ENCODE measurements at places on chromosomes 4 and X.

- DNase-seq: no peak
Observed at GRCh38 chr4:26281881-26282280, 38.9 kb upstream of the RBPJ start.

- no peak for DNase-seq
Observed at GRCh38 chrX:69618803-69619202, 2.9 kb downstream of the EDA start.

GRCh38 chrX:9349572-9350494 lies 115.0 kb upstream of the TBL1X start:
- DNase-seq: no peak

GRCh38 chr4:12573716-12574115 lies 910.4 kb downstream of the RAB28 start:
- no peak for DNase-seq

DNA sequence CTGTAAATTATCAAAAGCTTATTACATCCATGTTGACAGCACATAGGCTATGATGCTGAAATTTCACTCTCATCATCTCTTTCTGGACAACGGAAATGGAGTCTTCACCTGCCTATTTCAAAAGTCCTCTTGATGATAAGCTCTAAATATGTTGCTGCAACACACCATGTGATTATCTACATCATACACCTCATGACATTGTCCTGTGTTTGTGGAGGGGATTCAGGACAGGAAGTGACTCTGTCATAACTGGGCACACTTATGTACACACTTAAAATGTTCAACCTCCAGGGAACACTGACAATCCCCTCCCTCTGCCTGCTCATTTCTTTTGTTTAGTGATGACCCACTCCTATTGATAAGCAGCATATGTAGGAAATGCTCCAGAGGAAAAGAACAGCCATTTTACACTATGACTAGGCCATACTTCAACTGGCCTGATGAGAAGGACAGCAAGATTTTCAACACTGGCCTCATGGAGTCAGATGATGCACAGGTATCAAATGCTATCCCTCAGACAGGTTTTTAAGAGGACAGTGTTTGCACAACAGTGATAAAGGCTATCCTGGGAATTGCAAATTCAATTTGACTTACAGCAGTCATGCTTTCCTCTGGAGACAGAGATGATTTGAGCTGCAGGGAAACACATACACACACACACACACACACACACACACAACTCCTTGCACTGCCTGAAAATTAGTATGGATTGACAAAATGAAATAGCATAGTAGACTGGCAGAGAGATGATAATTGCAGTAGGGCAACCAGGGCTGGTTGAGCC lies 163.3 kb upstream of the RASGEF1B start:
- no peak for DNase-seq

DNA sequence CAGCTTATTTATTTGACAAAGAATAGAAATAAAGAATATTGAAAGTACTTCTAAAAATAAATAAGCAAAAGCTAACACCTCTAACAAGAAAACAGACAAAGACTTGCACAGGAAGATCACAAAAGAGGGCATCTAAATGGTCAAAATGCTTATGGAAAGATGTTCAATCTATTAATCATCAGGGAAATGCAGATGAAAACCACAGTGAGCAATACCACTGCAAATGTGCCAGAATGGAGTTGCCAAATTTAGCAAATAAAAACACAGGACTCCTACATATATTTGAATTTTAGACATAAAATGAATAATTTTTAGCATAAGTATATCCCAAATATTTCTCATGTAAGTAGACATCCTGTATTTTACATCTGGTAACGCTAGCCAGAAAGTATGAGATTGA lies 56.1 kb upstream of the HPGD start:
- DNase-seq: no peak

Data from stimulated activated CD4-positive, alpha-beta T cell treated with anti-CD3 and anti-CD28 coated beads, TNF-alpha, amount 100 ng/mL, for 1 hour (primary cell).